ENCODE measurements at places on chromosomes 6 and 20. TPM values are rescaled to one million over a fixed set of nuclear protein-coding genes. Genes with fewer than 3 reads are reported as not detected.

MYL9 gene
- total RNA-seq: 0.51 TPM

PRR3 gene
- 19.9 TPM for total RNA-seq

TRAPPC3L gene
- not detected for total RNA-seq

CLPSL1 gene
- not detected for total RNA-seq

OPRL1 gene
- 1.8 TPM for total RNA-seq

EEF1A1 gene
- total RNA-seq: 9,235 TPM

FAM120B gene
- total RNA-seq: 35.8 TPM

CFB gene
- total RNA-seq: 2.1 TPM

WFDC12 gene
- not detected for total RNA-seq

CST5 gene
- total RNA-seq: not detected

CSNK2A1 gene
- 114 TPM for total RNA-seq

DNA sequence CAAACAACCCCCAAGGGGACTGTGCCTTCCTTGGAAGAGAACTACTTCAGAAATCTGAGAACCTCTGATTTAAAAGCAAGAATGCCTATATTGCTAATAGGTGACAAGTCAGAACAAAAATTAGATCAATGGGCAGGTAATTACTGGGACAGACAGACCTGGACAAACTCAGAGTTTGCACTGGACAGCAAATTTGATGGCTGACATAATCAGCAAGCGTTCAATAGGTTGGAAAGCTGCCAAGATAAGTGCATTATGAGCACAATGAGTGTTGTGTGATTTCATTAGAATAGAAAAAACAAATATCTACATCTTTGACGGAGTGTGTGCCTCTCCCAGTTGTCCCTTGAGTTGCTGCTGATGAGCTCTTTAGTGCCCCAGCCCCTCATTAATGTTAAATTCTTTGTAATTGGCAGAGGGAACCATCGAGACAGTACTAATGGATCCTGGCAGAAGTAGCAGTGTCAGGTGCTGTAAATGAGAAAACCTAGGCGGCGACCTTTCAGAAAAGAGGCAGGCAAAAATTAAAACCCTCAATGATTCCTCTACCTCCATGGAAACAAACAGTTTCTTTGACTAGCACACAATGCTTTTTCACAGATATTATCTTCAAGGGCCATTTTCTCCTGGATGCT, 116.5 kb upstream of the COL21A1 start:
- DNase-seq: no peak

- no peak for DNase-seq
Observed at GRCh38 chr6:3442431-3443220, 14.2 kb downstream of the SLC22A23 start.

DNA sequence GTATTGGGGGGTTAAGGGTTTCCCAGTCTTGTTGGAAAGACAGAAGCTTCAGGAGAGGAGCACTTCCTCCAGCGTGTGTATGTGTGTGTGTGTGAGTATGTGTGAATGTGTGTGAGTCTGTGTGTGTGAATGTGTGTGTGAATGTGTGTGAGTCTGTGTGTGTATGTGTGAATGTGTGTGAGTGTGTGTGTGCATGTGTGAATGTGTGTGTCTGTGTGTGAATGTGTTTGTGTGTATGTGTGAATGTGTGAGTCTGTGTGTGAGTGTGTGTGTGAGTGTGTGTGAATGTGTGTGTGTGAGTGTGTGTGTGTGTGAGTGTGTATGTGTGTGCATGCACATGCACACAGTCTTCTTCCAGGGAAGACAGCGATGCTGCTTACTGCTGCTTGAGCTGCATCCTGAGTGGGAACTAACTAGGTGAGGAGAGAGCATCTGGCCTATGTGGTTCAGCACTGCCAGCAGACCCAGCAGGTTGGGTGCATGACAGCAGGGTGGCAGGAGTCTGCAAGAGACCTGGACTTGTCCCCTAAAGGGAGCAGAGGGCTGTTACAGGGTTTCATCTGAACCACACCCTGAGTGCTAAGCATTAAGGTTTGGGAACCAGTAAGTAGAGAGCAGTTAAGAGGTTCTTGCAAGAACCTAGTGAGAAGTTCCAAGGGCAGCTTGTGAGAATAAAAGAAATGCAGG, 22.7 kb upstream of the CCND3 start:
- DNase-seq: no peak

- DNase-seq: no peak
Observed at GRCh38 chr6:45084257-45084656, 243.9 kb upstream of the RUNX2 start.

DNA sequence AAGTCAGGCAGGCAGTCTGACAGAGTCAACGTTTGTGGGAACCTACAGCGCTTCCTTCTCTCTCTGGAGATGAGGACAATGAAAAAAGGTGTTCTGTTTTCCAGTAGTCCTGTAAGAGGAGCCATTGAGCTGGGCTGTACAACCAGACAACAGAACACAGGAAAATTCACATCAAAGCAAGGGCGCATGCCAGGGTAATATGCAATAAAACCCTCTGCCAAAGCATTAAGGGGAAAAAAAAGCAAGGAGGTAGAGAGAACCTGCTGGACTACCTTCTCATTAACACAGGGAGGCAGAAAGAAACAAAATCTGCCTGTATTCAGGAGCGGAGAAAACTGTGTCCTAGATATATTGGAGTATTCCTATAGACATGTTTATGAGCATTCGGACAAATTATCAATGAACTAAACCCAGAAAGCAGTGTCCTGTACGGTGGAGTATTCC, 1.3 kb downstream of the RNF24 start:
- DNase-seq: no peak

DNA sequence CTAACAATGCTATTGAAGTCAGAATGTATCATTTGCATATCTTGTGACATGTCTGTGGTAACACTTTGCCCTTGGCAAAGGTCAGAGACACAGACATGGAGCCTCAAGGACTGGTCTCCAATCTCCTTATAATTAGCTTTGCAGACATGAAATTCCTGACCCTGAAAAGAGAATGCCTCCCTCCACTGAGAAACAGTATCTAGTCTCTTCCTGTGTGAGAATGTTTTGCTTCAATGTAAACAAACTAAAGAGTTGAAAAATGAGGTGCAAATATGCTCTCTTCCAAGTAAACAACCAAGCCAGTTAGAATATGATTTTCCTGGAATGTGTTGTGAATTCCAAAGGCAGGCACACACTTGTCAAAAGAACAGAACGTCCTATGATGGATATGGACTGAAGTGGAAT, 407.1 kb upstream of the MARCKS start:
- DNase-seq: no peak

GRCh38 chr6:6715465-6715864, 126.9 kb downstream of the LY86 start:
- no peak for DNase-seq

GRCh38 chr20:46108435-46108841, 9.7 kb upstream of the CD40 start:
- no peak for DNase-seq

DNA sequence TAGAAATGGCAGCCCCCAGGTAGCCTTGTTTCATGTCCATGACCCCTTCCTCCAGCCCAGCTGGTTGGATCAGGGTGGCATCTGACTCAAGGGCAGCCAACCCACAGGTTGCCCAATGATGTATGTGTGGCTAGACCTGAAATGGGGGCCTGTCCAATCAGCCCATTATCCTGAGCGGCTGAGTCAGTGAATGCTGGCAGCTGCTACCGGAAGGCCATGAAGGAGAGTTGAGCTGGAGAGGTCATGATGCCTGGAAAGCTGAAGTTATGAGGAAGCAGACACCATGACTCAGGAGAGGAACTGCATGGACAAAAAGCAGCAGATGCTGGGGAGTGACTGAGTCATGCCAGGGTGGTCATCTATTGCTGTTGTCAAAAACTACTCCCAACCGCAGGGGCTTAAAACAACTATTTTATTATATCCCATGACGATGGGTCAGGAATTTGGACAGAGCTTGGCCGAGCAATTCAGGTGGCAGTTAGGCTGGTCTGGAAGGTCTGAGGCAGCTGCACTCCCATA, 67.3 kb downstream of the MDGA1 start:
- no peak for DNase-seq

DNA sequence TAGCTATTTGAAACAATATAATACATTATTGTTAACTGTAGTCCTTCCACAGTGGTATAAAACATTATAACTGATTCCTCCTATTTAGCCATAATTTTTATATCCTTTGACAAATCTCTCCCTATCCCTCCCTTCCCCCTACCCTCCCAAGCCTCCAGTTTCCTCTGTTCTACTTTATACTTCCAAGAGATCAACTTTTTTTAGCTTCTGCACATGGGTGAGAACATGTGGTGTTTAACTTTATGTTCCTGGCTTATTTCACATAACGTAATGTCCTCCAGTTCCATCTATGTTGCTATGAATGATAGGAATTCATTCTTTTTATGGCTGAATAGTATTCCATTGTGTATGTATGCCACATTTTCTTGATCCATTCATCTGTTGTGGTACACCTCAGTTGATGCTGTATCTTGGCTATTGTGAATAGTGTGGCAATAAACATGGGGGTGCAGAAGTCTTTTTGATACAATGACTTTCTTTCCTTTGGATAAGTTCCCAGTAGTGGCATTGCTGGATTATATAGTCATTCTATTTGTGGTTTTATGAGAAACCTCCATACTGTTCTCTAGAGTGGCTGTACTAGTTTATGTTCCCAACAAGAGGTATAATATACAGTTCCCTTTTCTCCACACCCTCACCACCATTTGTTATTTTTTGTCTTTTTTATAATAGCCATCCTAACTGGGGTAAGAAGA, 205.0 kb downstream of the KCNQ5 start:
- DNase-seq: no peak

DNA sequence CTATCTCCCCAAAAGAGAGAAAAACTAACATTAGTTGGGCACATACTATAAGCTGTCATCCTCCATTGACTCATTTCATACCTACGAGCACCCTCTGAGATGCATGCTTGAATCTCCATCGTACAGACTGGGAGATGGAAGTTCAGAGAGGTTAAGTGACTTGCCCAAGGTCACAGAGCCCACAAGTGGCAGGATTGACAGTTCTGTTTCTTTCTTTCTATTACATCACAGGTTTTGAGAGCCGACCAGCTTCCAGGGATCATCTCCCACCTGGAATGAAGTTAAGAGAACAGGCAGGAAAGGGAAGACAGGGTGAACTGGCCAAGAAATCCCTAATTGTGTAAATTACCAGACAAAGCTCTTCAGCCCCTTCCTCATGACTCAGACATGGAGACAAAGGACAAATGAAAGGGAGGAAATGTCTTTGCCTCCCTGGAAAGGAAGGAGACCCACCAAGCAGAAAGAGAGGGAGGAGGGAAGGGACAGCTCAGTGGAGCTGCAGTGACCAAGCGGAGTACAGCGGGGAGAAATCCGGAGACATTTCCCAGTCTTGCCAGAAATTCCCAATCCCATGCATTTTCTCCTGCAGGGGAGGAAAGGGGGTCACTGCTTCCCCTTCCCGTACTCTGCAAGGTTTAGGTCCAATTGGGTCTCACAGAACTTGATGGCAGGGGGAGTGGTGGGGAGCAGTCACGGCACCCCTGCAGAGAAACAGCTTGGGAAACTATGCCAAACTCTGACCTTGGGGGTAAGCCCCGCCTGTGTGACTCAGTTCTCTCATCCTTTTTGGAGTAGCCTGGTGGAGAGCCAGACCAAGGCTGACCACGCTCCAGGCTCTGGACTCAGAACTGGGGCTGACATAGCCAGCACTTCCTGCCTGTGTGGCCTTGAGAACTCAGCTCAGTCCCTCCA, 154.3 kb downstream of the ANKRD60 start:
- no peak for DNase-seq

DNA sequence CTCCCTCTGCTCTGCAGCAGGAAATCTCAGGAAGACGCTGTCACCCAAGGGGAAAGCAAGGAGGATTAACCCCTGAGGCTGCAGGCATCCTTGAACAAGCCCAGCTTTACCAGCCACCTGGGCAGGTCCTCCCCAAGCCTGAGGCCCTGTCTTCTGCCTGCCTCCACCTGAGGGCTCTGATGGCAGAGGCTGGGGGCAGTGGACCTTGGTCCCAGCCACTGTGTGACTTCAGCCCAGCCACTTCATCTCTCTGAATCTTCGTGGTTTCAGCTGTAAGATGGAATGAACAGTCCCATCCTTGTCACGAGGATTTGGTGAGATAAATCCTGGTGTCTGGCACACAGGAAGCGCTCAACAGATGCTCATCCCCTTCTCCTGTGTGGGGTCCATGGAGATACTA, 8.5 kb upstream of the VSTM2L start:
- no peak for DNase-seq

- DNase-seq: no peak
Observed at GRCh38 chr20:45392733-45393132, 14.6 kb upstream of the TP53TG5 start.

- no peak for DNase-seq
Observed at GRCh38 chr6:135234492-135234780, 53.3 kb downstream of the MYB start.

- DNase-seq: no peak
Observed at GRCh38 chr20:44393608-44394451, 38.3 kb downstream of the HNF4A start.

- DNase-seq: no peak
Observed at GRCh38 chr20:24718696-24719095, 230.4 kb upstream of the CST7 start.

DNA sequence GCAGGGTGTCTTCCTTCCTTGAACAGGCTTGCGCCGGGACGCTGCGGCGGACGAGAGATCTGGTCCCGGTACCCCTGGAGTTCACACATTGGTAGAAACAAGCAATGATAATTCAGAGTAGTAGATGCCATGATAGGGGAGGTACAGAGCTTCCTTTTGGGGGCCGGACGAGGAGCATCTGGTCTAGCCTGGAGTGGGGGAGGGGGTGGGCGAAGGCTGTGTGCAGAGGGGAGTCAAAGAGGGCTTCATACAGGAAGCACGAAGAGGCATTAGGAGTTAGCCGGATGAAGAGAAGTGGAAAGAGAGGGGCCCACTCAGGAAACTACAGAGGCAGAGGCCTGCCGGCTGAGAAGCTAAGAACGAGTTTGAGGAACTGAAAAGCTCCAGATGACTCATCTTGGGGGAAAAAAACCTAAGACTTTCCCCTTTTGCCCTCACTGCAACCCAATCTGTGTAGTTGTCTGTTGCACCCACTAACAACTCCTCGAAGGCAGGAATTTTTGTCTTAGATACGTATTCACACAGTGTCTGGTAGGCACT, 611 bp downstream of the CNPY3 start:
- no peak for DNase-seq

- peak; percentile 32 for DNase-seq
Observed at GRCh38 chr20:52972965-52973819, 1.0 kb downstream of the TSHZ2 start.

DNA sequence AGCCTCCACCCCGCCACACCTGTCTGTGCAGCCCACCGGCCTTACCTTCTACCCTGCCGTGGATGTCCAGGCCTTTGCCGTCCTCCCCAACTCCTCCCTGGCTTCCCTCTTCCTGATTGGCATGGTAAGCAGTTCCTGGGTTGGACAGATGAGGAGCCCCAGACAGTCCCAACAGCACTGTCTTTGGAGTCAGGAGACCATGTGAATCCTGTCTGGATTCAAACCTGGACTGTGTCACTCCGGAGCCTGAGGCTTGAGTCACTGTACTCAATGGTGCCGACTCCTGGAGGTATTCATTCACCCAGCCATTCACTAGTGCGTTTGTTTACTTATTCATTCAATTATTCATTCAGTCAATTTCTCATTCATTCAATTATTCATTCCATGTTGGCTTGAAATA, 20.0 kb upstream of the LBP start:
- DNase-seq: no peak

GRCh38 chr20:54643761-54644160, 168.4 kb downstream of the DOK5 start:
- no peak for DNase-seq
